T-helper 2 cell treated with Interferon-gamma antibody and Interleukin-4, amounts not matched to agents 100 ng/mL and 5 ng/mL, for 36 hours (primary cell): ENCODE measurements at places on chromosomes 3 and 15. TPM values are rescaled to one million over a fixed set of nuclear protein-coding genes. Genes with fewer than 3 reads are reported as not detected.

The TMEM108 gene
- not detected in 2 replicates for total RNA-seq

The TIGIT gene
- total RNA-seq, result 3.2 and 3.7 TPM in 2 replicates

The TP63 gene
- total RNA-seq, result 2.9 TPM in 2 replicates

The SLC22A14 gene
- 0.09 TPM in 1 of 2 replicates, not detected in the other for total RNA-seq

The ALAS1 gene
- 74.4 and 77.3 TPM in 2 replicates for total RNA-seq

The IL16 gene
- 199 and 201 TPM in 2 replicates for total RNA-seq

The CHRM5 gene
- total RNA-seq, result not detected in 2 replicates

The CMTM8 gene
- 5.4 and 5.6 TPM in 2 replicates for total RNA-seq

The TMC3 gene
- not detected in 2 replicates for total RNA-seq

The VEPH1 gene
- total RNA-seq, result not detected in 2 replicates

The KLHL24 gene
- 11.9 and 12.4 TPM in 2 replicates for total RNA-seq

The HGD gene
- 0.50 and 0.64 TPM in 2 replicates for total RNA-seq

The SSUH2 gene
- total RNA-seq, result 0.27 and 0.43 TPM in 2 replicates
